ENCODE measurements at places on chromosomes 11 and 22.

GRCh38 chr11:66879999-66880398, 23.1 kb downstream of the LRFN4 start:
- no peak for DNase-seq

DNA sequence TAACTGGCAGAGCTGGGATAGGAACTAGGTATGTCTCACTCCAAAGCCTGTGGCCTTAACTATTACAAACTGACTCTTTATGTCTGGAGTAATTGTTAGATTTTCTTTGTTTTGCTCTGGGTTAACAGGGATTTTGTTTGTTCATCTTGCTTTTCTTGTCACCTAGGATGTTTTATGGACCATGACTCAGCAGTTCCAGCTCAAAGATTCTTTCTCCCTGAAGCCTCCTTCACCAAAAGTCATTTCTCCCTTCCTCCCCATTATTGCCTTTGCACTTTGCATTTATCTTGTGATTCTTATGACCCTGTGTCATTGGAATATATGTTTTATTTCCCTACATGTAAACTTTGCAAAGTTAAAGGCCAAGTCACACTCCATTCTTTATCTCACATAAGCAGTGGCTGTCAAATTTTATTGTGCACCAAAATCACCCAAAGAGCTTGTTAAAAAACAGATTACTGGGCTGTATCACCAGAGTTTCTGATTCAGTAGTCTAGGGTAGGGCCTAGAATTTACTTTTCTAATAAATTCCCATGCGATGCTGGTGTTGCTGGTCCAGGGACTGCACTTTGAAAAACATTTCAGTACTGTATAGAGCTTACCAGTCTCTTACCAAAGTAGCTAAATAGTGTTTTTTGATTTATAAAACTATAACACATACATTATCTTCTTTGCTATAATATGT, 327.7 kb downstream of the DLG2 start:
- DNase-seq = no peak

DNA sequence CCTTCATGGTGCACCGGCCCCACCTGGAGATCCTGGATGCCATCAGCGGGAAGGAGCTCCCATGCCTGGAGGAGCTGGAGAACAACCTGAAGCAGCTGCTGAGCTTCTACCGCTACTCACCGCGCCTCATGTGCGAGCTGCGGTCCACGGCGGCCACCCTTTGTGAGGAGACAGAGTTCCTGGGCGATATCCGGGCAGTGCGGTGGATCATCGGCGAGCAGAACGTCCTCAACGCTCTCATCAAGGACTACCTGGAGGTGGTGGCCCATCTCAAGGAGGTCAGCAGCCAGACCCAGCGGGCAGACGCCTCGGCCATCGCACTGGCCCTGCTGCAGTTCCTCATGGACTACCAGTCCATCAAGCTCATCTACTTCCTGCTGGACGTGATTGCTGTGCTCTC, 59.2 kb downstream of the SYT13 start:
- no peak for DNase-seq

DNA sequence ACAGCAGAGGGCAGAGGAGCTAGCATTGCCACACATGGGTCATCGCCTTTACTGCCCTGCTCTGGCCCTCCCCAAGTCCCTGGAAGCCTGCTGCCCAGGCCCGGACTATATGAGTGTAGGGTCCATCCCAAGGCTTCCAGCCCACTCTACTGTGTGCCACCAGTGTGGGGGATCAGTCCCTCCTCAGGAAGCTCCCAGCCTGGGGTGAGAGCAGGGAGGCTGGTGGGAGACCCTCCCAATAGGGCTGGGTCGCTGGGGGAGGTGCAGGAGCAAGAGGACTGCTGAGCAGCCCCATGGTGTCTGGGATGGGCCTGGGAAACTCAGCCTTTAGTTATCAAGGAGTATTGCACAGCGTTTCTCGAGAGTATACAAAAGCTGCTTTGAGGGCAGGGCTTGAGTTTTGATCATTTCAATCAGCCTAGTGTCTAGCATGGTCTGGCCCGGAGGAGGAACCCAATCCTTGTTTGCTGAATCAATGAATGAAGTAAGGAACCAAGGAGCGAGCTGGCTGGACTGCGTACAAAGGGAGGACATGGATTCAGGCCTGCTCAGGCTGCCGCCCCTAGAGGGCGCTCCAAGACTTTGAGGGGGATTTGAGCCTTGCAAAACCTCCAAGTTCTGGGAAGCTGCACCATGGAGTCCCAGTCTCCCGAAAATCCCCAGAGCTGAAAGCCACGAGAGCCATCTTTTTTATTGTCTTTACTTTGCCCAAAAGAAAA, 89.0 kb upstream of the PARVA start:
- peak; percentile 83 for DNase-seq

DNA sequence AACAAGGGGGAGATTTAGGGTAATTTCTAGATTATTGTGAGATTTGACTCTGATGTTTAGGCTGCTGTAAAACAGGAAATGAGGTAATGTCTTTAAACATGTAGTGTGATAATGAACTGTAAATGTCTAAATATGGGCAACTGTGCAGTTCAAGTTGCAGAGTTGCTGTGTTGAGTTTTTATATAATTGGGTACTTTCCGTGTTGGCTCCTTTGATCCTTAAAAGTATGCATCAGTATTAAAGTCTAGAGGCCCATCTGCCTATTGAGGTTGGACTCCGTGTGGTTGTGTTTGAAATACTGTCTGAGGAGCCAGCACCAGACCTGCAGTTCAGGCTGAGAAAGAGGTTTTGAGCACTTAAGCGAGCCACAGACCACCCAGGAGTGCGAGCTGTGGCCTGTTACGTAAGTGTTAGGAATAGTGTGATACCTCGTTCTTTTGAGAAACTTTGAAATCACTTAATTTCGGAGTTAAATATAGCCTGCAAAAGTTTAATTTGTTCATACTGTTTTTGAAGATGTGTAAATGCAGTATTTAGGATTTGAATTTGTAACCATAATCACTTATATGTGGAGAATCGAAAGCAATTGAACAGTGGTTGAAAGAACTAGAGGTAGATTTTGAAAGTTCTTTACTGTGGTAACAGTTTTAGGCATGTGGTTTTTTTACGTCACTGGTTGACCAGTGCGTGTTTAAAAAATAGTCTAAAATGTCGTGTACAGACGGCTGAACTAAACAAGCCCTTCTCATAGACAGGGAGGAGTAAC, 9.0 kb downstream of the FAM118A start:
- peak; percentile 68 for DNase-seq

All from GM13976 (cell line).